ENCODE measurements at places on chromosomes 3 and 15. TPM values are rescaled to one million over a fixed set of nuclear protein-coding genes. Genes with fewer than 3 reads are reported as not detected.

AQP9 gene
- polyA plus RNA-seq = 0.34 TPM

CNTN4 gene
- 28.0 TPM for polyA plus RNA-seq

PATL2 gene
- polyA plus RNA-seq = 0.56 TPM

PRICKLE2 gene
- polyA plus RNA-seq = 20.8 TPM

STAB1 gene
- polyA plus RNA-seq = 44.1 TPM

FETUB gene
- 0.23 TPM for polyA plus RNA-seq

SCAANT1 gene
- polyA plus RNA-seq = 1.7 TPM

GRCh38 chr15:55573224-55573623 lies 14.9 kb downstream of the PYGO1 start:
- DNase-seq = no peak

DNA sequence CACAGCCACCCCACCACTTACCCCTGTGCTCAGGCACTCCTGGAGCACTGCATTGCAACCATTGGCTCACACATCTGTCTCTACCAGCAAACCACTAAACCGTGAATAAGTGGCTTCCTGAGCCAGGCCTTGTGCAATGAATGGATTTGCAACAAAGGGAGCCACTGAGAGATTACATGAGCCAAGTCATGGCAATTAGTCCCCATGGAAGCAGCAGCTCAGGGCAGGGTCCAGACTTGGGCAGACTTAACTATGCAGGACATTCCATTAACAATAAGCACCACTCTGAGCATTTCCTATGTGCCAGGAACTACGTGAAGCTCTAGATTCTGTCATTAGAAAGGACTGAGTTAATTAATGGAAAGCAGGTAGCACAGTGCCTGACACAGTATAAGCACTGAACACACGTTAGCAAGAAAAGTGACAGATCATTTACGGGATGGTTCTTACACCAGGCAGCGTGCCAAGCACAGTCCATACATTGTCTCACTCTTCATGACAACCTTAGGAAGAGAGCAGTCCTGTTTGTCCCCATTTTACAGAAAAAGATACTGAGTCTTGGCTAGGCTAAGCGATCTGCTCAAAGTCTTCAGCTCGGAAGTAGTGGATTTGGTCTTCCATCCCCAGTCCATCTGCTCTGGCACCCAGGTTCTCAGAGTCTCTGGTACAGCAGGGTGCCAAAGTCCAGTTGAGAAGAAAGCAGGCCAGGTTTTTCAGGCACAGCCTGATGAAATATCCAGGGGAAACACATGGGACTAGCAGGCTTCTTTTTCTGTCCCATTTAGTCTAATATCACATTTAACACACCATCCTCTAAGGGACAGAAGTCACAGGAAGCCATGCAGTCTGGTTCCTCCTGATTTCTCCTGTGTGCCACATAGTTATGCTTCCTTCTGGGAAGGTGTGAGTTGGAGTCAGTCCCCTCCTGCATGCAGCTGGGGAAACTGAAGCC lies 44.1 kb downstream of the LIPC start:
- DNase-seq = no peak

DNA sequence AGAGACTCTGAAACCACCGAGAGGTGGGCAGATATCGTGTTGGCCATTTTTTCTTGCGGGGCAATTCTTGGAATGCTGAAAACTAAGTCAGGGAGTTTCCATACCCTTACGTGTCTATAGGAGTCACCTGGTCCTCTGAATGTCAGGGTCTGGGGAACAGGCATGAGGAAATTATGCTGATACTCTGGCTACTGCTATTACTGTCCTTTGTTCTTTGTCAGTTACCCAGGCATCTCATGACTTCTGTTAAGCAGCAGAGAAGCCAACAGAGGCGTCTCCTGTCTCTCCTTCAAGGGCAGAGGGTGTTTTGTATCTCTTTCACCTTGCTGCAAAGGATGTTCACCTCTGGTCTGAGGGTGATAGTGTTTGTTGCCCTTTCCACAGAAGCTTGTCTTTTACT lies 559.5 kb upstream of the CCDC54 start:
- no peak for DNase-seq

DNA sequence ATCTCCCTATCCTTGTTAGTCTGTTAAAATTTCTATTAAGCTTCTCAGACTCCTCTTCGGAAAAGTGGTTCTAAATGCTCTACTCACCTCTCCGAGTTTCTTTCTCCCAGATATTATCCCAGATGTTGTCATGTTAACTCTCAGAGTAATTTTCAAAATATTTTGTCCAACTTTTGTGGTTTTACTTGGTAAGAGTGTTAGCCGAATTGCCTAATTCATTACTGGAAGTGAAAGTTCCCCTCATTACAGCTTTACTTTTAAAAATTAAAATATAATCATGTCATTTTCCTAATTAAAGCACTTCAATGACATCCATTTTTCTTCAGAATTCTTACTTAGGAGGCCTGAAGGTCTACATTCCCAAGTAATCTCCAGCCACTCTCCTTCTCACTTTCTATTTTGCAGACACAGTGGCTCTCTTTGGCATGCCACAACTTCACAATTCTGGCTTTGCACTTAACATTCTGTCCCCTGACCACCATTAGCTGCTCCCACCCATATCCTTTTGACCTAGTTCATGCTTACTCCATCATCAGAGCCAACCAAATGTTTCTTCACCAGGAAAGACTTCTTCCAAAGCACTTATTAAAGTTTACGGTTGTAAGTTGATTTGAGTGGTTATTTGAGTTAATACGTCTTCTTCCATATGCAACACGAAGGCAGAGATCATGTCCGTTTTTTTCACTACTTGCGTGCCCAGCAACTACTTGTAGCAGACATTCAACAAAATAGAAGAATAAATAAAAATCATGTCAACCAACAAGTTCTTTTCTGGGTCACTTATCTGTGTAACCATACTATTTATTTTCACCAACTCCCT lies 10.2 kb upstream of the TIPARP start:
- no peak for DNase-seq

DNA sequence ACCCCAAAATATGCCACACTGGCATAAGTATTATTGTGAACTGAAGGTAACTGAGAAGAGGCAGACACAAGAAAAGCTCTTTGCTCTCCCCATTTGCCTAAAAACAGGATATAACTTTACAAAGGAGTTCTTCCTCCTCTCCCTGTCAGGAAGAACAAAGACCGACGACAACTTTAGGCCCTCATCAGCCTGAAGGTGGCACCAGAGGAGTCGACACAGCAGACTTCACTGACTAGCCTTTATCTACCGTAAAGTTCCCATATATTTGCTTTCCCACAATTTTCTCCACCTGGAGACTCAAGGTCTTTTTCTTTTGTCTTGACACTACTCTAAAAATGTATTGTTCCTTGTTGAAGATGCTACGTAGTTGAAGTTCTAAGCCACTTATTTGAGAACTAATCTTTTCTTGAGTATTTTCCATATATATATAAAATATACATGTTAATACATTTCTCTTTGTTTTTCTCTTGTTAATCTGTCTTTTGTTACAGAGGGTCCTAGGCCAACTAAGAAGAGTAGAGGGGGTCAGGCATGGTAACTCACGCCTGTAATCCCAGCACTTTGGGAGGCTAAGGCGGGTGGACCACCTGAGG lies 16.2 kb upstream of the XIRP1 start:
- no peak for DNase-seq

- no peak for DNase-seq
These were observed 346.8 kb downstream of the SOX2 start for GRCh38 chr3:182058488-182058887.

GRCh38 chr15:82854554-82854953 lies 45.1 kb downstream of the WHAMM start:
- no peak for DNase-seq

DNA sequence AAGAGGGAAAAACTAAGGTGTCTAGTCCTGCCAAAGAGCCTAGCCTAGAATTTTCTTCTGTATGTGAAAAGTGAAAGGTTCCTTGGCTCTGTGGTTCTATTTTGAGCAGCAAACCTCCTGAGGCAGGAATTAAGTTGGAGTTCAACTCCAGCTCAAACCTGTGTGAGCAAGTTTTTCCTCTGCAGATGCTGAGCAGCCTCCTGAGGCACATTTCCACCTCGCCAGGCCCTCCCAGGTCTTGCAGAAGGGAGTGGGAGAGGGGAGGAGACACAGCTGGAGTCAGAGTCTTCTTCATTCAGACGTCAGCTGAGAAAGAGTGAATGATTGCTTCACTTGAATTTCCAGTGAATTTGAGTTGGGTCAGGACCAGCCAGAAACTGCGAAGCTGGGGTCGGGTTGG lies 69.5 kb upstream of the ETV5 start:
- DNase-seq = no peak

DNA sequence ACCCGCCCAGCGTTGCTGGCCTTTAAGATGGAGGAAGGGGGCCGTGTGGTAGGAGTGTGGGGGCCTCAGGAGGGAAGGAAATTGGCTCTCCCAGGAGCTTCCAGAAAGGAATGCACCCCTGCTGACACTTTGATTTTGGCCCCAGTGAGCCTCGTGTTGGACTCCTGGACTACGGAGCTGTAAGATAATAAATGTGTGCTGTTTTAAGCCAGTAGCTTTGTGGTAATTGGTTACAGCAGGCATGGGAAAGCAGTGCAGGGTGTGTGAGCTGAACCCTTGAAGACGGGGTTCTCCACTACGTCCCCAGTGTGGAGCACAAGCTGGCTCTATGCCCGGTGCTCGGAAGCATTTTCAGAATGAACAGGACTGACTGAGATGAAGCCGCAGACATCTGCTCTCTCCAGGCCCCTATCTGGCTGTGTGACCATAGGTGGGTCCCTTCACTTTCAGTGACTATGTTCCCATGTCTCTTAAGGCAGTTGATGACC lies 22.9 kb upstream of the CGNL1 start:
- DNase-seq = no peak

- no peak for DNase-seq
These were observed 8.6 kb upstream of the CYFIP1 start for GRCh38 chr15:22988811-22989210.

DNA sequence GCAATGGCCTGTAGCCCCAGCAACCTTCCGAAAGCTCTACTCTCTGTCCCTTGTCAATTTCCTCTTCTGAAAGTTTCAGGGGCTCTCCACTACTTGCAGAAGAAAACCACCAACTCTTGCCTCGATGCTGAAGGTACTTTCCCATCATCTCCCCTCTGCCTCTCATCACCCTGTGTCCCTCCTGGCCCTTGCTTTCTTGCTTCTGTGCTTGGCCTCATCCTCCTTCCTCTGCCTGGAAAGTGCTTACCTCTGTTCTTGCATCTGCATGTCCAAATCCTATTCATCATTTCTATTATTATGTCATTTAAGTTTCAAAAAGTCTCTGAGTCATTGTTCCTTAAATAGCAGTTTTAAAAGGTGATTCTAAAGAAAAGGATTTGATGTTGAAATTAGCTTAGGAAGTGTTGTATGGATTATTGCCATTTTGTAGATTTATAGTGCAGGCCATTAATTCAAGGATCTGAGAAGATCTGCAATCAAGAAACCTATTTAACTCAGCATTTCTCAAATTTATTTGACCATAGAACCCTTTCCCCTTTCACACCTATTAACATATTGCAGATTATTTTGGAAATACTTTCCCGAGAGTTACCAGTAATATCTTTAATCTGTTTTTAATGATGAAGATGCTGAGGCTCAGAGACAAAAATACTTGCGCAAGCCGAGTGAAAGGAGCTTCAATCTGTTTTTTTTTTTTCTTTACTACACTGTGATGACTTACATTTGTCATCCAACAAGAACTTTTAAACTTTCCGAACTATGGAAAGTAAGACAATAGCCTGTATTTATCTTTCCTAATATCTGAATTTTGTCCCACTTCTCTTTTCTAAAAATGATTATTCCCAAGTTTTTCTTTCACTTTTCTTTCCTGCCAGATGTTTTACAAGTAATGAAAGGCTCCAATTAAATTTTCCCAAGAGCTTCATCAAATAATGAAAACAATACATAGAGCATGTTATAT lies 22.3 kb upstream of the CFAP161 start:
- DNase-seq = no peak

GRCh38 chr3:141610939-141611338 lies 124.1 kb downstream of the RASA2 start:
- no peak for DNase-seq

DNA sequence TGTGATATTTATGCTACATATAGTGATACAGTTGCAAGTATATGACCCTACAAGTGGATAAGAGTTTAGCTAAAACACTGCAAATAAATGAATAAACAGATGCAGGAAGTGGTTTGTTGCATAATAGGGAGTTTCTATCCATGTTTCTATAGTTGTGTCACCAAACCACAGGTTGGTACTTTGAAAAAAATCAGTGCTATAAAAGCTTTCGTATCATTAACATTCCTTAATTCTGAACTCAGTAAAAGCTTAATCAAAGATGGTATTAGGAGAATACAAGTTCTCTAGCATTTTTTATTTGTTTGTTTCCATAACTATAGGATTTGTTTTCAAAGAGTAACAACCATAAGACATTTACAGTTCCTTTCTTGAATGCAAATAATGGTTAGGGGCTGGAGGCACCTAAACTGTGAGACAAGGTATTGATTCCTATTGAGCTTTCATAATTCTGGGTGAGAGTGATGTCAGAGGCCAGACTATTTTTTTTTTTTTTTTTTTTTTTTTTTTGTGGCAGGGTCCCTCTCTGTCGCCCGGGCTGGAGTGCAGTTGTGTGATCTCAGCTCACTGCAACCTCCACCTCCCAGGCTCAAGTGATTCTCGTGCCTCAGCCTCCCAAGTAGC lies 29.6 kb downstream of the CPOX start:
- no peak for DNase-seq

GRCh38 chr3:134445636-134446035 lies 40.1 kb downstream of the ANAPC13 start:
- DNase-seq = no peak

GRCh38 chr3:178003756-178004155 lies 532.5 kb upstream of the KCNMB2 start:
- DNase-seq = no peak

DNA sequence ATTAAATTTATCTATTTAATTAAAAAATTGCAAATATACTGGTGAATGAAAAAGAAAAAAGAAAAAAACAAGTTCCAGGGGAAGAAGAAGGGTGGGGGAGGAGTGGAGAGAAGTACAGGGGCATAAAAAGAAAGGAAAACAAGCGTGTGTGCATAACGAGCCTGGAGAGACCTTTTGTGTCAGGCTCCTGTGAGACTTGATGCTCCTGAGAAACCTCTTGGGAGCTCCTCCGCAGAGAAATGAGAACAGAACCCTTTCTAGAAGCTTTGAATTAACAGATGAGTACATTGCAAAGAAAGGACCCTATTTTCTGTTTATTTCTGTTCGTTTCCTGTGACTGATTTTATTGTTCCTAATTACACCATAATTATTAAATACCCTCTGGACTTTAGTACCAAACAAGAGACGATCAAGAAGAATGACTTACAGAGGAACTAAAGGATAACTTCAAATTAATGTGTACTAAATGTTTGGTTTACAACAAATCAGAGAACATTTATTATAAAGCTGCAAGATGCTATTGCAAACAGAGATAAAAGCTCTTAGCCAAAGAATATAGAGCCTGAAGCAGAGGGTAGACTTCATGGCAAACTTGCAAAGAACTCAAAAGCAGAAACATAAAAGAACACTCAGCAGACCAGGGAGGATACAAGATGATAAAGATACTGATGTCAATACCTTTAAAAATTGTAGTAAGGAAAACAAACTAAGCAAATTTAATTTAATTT lies 74.7 kb downstream of the DPPA2 start:
- DNase-seq = no peak

GRCh38 chr3:132787616-132788300 lies 65.5 kb upstream of the NPHP3 start:
- DNase-seq = no peak

Data from left renal pelvis (tissue), 4 donors.